Esophagus squamous epithelium (tissue), 5 donors: ENCODE measurements at places on chromosomes 5 and 9.

DNA sequence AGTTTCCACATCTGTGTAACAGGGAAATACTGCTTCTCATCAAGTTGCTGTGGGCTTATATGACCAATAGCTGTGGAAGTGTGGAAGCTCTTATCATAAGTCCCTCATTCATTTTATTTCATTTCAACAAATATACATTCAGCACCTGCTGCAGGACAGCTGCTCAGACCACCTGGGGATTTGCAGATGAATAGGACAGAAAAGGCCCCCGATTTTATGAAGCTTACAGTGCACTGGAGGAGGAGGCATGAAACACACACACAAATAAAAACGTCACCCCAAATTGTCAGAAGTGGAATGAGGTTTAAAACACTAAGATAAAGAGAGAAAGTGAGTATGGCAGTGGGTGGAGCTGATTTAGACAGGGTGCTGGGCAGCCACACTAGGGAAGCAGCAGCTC is 107.2 kb downstream of the DRD1 start:
- DNase-seq = no peak

GRCh38 chr9:122815544-122815943 is 12.8 kb downstream of the PDCL start:
- DNase-seq = no peak

GRCh38 chr5:102799017-102799416 is 43.9 kb downstream of the PAM start:
- no peak for DNase-seq

DNA sequence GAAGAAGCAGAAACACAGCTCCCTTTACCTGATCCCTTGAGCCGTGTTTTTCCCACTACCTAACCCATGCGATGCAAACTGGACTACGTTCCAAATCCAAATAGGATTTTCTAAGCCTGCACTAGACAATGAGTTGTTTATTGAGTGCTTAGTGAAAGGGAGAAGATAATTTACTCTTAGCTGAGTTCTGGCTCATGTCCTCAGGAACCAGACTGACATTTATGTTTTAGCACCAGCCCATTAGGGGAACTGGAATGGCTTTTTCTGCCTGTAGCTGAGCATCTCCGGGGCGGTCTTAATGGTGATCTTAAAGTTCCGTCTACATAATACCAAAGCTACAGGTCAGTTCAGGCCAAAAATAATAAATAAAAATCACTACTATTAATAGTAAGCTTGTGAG is 81.5 kb downstream of the SH3TC2 start:
- no peak for DNase-seq

- no peak for DNase-seq
Observed at GRCh38 chr5:93126634-93127033, 454.4 kb downstream of the NR2F1-AS1 start.

- no peak for DNase-seq
Observed at GRCh38 chr5:73733219-73733618, 107.2 kb downstream of the ARHGEF28 start.

- no peak for DNase-seq
Observed at GRCh38 chr5:30937070-30937469, 256.4 kb upstream of the CDH6 start.

DNA sequence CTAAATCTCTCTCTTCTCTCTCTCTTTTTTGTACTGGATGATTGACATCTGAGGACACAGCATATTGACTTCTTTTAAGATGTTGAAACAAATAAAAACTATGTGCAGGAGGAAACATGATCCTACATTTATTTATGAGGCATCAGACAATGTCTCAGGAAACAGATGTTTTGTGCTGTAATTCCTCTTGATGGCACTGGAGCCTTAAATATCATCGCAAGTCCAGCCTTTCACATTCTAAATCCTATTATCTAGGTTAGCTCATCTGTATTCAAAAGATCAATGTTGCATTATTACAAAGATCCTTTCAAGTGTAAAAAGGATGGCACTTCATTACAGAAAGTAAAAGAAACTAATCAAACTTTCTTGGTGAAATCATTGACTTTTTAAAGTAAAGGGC is 63.9 kb downstream of the MAT2B start:
- DNase-seq = no peak

GRCh38 chr9:124480621-124480981 is 26.6 kb downstream of the NR5A1 start:
- no peak for DNase-seq

- no peak for DNase-seq
Observed at GRCh38 chr5:116476897-116477537, 97.6 kb downstream of the SEMA6A start.
